Pancreas (tissue), 10 donors: ENCODE measurements at places on chromosomes 16 and 17. TPM values are rescaled to one million over a fixed set of nuclear protein-coding genes. Genes with fewer than 3 reads are reported as not detected.
A peak's percentile ranks its signal among the peaks of the same experiment; 100 is the strongest.

The DNASE1L2 gene
- total RNA-seq = 0.65 TPM

GRCh38 chr16:3088450-3088849 is 10.6 kb downstream of the ZSCAN10 start:
- no peak overlapping the region for H3K27ac ChIP-seq
- H3K27me3 ChIP-seq = no peaks in the 10 kb centered on the region
- no peak for DNase-seq
- H3K4me3 ChIP-seq = no peak overlapping the region
- no peaks in the 10 kb centered on the region for H3K36me3 ChIP-seq

The CCDC154 gene
- total RNA-seq = 3.2 TPM

- no peaks in the 10 kb centered on the region for H3K36me3 ChIP-seq
- H3K27me3 ChIP-seq = no peaks in the 10 kb centered on the region
- H3K27ac ChIP-seq = no peak overlapping the region
- H3K4me3 ChIP-seq = no peak overlapping the region
- no peak for DNase-seq
Observed at GRCh38 chr16:9849697-9850245, 332.5 kb downstream of the GRIN2A start.

DNA sequence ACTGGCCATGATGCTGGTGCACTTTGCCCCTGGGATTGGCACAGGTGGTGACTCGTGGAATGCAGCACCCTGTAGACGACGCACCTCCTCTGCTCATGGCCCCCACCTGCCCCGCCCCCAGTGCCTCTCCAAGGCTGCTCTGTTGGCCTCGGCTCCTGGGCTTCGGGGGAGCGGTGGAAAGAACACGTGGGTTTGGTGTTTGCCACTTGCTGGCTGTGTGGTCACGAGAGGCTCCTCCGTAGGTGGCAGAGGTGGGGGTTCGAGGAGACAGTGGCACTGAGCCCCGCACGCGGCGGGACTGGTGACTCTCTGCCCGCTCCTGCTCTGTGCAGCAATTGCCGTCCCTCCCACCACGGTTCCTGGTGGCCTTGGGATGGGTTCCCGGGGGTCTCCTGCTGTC is 82.8 kb upstream of the ZNF750 start:
- peaks cover 16% of the 10 kb centered on the region for H3K36me3 ChIP-seq
- H3K4me1 ChIP-seq = no peaks in the 10 kb centered on the region
- peak; percentile 73 for DNase-seq
- H3K27ac ChIP-seq = no peak overlapping the region
- no peak overlapping the region for H3K4me3 ChIP-seq

GRCh38 chr17:81930142-81931125 is 2.9 kb upstream of the MAFG start:
- H3K4me3 ChIP-seq = no peak overlapping the region
- no peak overlapping the region for H3K27ac ChIP-seq
- no peaks in the 10 kb centered on the region for H3K27me3 ChIP-seq
- H3K4me1 ChIP-seq = peaks cover 9% of the 10 kb centered on the region
- H3K36me3 ChIP-seq = no peaks in the 10 kb centered on the region
- DNase-seq = no peak

- no peak overlapping the region for H3K27ac ChIP-seq
- no peaks in the 10 kb centered on the region for H3K36me3 ChIP-seq
- no peaks in the 10 kb centered on the region for H3K4me1 ChIP-seq
- DNase-seq = no peak
- H3K4me3 ChIP-seq = no peak overlapping the region
Observed at GRCh38 chr16:24347556-24347955, 91.4 kb downstream of the CACNG3 start.

The OMG gene
- total RNA-seq = 0.34 TPM

DNA sequence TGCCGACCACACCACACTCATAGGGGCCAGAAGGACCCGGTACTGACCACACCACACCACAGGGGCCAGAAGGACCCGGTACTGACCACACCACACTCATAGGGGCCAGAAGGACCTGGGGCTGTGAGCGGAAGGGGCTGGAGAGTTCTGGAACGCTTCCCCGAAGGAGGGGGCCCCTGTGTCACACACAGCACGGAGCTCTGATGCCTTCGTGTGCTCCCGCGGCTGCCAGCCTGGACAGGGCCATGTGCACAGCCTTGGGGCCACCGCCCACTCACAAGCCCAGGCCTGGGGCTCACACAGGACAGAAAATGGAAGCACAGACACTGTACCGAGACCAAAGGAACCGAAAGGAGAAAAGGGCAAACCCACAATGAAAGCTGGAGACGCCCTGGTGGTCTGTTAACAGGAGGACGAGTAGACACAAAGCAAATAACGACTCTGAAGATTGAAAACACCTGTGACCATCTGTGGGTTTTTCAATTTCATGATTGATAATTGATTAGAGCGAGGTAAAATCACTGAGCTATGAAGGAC is 106.5 kb upstream of the METRNL start:
- no peaks in the 10 kb centered on the region for H3K4me1 ChIP-seq
- DNase-seq = no peak
- H3K36me3 ChIP-seq = no peaks in the 10 kb centered on the region
- H3K27me3 ChIP-seq = no peaks in the 10 kb centered on the region
- no peak overlapping the region for H3K27ac ChIP-seq

The UTS2R gene
- total RNA-seq = not detected

DNA sequence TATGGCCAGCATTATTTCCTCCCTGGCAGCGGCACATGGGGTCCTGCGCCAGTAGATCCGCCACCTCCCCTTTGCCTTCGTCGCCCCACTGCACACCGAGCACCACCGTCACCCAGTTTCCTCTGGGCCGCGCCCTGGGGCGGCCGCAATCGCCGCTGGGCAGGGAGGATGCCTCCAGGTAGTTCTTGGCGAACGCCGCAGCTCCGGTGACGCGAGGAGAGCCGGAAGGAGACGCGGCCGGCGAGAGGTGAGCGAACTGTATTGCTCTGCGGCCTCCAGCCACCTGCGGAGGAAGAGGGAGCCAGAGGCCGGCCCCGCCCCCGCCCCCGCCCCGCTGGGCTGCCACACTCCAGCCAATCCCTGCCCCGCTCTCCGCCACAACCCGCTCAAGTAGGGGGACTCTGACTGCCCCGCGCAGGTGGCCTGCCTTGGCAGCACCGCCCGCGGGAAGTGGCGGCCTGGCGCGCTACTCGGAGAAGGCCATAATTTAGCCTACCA is 11.8 kb upstream of the SLFN13 start:
- H3K36me3 ChIP-seq = no peaks in the 10 kb centered on the region
- no peaks in the 10 kb centered on the region for H3K4me1 ChIP-seq
- H3K4me3 ChIP-seq = peak overlapping the region; percentile 7
- peak; percentile 78 for DNase-seq
- no peak overlapping the region for H3K27ac ChIP-seq

- H3K27ac ChIP-seq = no peak overlapping the region
- no peaks in the 10 kb centered on the region for H3K4me1 ChIP-seq
- H3K27me3 ChIP-seq = no peaks in the 10 kb centered on the region
- H3K4me3 ChIP-seq = no peak overlapping the region
- DNase-seq = no peak
- H3K36me3 ChIP-seq = no peaks in the 10 kb centered on the region
Observed at GRCh38 chr16:83068686-83069085, 441.9 kb downstream of the CDH13 start.

DNA sequence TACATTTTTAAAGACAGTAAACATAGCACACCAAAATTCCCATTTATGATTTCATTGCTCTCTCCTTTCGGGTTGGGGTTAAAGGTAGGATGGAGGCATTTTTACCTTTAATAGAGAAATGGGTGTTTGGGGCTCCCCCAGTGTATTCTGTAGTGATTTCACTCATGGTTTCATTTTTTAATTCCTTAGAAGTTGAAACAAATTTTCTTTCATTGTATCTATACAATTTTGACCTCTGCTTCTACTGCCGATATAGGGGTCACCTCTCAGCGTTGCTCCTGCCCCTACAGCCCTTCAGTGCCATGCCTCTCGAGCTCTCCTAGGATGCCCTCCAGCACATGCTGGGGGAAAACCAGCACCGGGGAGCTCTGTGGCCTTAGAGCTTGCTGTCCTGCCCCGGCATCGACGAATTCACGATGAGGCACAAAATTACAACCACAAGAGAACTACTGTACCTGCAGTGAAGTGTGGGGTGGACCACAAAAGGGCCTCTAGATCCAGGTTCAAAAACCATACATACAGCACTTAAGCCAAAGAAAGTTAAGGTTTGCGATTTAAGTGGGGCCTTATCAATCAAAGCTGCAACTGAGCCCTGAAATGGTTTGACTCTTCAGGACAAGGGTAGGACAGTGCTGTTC is 39.3 kb downstream of the LITAFD start:
- no peak overlapping the region for H3K27ac ChIP-seq
- peaks cover 12% of the 10 kb centered on the region for H3K4me1 ChIP-seq
- no peaks in the 10 kb centered on the region for H3K27me3 ChIP-seq
- no peak overlapping the region for H3K4me3 ChIP-seq

GRCh38 chr17:17051791-17052461 is 9.7 kb downstream of the MPRIP start:
- peaks cover 48% of the 10 kb centered on the region for H3K4me1 ChIP-seq
- H3K36me3 ChIP-seq = no peaks in the 10 kb centered on the region
- H3K4me3 ChIP-seq = no peak overlapping the region
- no peak for DNase-seq

- H3K27ac ChIP-seq = no peak overlapping the region
- no peaks in the 10 kb centered on the region for H3K4me1 ChIP-seq
- no peaks in the 10 kb centered on the region for H3K27me3 ChIP-seq
- DNase-seq = no peak
- H3K4me3 ChIP-seq = no peak overlapping the region
- no peaks in the 10 kb centered on the region for H3K36me3 ChIP-seq
Observed at GRCh38 chr17:67675481-67675880, 42.3 kb upstream of the NOL11 start.

DNA sequence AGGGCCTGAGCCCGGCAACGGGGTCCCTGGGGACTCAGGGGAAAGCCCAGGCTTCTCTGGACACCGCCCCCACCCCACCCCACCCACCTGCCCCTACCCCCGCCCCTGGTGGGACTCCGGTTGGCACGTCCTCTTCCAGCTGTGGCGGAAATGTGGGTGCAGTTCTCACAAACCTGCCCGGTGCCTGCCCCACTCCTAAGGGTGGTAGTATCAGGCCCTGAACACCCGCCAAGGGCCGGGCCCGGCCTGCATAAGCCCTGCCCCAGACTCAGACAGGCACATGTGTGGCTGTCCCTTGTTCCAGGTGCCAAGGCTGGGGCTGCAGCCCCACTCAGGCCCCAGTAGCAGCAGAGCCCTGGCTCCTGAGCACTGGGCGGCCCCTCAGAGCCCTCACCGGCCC is 58.1 kb downstream of the ACTG1 start:
- no peak for DNase-seq
- H3K36me3 ChIP-seq = no peaks in the 10 kb centered on the region
- no peaks in the 10 kb centered on the region for H3K4me1 ChIP-seq
- no peak overlapping the region for H3K27ac ChIP-seq

GRCh38 chr17:76054112-76054476 is 18.2 kb downstream of the SRP68 start:
- no peak overlapping the region for H3K4me3 ChIP-seq
- H3K27ac ChIP-seq = no peak overlapping the region
- DNase-seq = no peak
- H3K27me3 ChIP-seq = no peaks in the 10 kb centered on the region
- H3K4me1 ChIP-seq = peaks cover 7% of the 10 kb centered on the region

The MINK1 gene
- total RNA-seq = 39.6 TPM

GRCh38 chr17:13941781-13942180 is 127.5 kb upstream of the COX10 start:
- H3K27ac ChIP-seq = no peak overlapping the region
- H3K4me1 ChIP-seq = no peaks in the 10 kb centered on the region
- DNase-seq = no peak
- H3K4me3 ChIP-seq = no peak overlapping the region

DNA sequence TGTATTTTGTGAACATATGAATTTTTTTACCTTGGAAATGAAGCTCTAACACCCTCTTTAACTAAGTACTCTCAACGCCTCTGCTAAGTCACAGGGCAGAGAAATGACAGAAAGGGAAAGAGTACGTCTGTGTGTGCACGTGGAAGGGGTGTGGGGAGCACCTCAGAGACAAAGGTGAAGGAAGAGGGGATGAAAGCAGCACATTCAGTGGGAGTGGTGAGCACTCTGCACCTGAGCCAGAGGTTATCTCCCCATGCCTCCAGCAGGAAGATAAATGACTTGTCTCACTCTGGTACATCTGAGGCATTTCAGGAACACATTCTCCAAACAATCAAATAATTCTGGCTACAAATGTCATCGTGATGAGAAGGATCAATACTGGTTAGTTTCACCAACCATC is 15.0 kb downstream of the GNA13 start:
- H3K36me3 ChIP-seq = no peaks in the 10 kb centered on the region
- no peak overlapping the region for H3K4me3 ChIP-seq
- no peak overlapping the region for H3K27ac ChIP-seq
- no peak for DNase-seq
- H3K27me3 ChIP-seq = no peaks in the 10 kb centered on the region
